Progenitor cell of endocrine pancreas (in vitro differentiated cells): ENCODE measurements at places on chromosomes 7 and 10.

DNA sequence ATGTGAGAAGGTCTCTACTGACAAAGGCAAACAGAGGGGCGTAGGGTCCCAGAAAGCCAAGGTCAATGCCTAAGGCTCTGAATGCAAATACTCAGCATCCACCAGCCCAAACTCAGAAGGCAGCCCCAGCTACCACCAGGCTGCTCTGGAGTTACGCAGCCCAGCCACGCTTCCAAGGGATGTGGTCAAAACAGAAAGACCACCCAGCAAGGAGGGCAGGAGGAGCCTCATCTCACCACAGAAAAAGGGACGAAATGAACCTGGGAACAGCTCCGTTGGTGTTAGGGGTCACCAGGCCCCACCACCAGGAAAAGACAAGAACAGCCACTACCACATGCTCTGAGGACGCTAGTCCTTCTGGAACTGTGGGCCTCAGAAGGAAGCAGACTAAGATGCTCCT, 65.1 kb downstream of the CTBP2 start:
- DNase-seq, result no peak

- DNase-seq, result no peak
These were observed 46.6 kb upstream of the PPIF start for GRCh38 chr10:79300711-79301110.

- DNase-seq, result no peak
These were observed 77.4 kb downstream of the FAM107B start for GRCh38 chr10:14697281-14697680.

DNA sequence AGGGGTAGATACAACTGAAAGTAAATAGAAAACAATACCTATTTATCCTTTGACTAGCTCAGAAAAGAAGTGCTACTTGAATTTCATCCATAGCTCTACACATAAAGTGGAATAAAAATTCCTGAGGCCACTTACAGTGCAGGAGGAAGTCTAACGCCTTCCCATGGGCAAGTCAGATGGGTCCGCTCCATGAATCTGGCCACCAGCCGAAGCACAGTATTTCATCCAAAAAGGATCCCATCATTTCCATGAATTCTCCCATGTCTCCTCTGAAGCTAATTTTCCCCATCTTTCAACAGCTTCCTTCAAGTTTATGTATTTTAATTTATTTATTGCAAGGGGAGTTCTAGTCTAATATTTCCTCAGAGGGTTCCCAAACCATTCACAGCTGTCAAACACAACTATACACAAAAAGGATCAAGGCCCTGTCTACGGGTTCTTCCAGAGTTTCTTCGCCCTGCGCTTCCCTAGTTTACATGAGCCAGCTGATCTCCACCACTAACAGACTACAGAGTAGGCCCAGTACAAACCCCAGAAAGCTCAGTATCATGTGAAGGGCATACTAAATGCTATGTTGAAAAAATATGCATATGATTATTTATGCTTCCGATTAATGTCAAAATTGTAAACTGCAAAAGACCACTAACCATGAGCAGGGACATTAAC, 184.7 kb downstream of the DOCK4 start:
- DNase-seq, result no peak

DNA sequence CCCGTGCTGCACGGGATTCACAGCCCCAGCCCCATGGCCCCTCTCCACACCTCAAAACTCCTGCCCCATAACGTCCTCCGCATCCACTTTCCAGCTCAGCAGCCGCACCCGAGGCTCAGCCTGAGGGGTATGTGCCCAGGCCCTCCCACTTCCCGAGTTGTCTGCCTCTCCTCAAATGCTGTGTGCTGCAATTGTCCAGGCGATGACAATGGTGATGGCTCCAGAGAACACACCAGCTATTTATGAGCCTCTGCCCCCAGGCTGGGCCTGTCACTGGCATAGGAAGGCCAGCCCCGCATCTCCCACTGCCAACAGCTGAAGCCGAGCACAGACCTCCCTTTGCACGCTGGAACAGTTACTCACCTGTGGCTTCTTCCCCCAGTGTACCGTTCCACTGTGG, 2.4 kb upstream of the LDB3 start:
- DNase-seq, result no peak

- DNase-seq, result no peak
These were observed 58.3 kb downstream of the SEMA3C start for GRCh38 chr7:80860554-80860953.

DNA sequence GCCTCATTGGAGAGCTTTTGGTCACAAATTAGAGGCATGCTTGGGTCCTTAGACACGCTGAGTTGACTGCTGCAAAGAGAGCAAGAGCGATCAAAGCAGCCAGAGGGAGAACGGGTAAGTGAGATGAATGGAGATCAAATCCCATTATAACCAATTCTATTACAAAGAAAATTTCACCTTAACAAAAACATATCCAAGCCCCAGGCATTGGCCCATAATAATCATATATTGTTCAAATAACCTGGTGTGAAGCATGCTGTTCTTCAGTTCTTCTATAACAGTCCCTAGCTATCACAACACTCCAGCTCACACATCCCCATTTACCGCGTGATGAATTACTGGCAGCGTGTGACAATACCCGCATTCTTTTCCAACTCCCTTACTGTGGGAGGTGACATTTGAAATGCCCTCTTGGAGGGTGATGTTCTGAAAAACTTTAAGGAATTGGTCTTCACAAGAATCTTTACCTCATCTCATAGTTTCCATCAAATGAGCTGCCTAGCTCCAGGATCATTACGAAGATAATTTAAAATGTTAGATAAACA, 156.1 kb upstream of the PLXNA4 start:
- DNase-seq, result no peak

DNA sequence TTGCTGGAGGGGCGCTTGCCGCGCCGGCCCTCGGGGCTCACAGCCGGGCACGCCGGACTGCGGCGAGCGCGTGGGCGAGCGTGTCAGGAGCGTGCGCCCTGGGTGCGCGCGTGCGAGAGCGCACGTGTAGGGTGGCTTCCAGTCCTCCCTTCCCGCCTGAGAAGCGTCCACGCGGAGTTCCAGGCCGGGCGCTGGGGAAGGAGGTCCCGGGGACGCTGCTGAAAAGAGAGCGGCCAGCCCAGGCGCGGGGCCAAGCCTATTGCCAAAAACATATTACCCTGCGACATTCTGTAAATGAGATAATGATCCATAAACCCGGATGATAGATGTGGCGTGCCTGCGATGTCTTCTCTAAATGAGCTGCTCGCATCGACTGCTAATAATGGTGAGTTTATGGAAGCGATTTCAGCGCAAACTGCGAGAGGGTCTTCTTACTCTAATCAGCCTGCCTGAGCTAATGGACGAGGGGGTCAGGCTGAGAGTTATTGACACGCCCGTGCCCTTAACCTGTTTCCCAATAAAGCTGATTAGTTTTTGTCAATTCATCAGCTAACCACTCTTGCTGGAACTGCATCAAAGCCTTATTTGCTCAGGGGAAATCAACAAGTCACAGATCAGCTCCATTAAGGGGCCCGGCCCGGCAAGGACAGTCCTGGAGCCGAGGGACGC, 8.0 kb upstream of the MNX1 start:
- no peak for DNase-seq

DNA sequence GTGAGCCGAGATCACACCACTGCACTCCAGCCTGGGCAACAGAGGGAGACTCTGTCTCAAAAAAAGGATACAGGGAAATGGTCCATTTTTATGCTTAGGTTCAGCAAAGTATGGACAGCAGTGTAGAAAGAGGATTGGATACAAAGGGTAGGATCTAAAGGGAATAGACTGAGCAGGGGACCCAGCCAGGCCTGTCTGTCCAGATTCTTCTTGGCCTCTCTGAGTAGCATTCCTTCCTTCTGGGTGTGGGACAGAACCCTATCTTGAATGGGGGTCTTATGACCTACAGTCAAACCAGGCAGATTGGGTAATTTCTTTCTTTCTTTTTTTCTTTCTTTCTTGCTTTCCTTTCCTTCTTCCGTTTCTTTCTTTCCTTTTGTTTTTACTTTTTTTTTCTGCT, 25.6 kb downstream of the SH2B2 start:
- DNase-seq, result no peak

DNA sequence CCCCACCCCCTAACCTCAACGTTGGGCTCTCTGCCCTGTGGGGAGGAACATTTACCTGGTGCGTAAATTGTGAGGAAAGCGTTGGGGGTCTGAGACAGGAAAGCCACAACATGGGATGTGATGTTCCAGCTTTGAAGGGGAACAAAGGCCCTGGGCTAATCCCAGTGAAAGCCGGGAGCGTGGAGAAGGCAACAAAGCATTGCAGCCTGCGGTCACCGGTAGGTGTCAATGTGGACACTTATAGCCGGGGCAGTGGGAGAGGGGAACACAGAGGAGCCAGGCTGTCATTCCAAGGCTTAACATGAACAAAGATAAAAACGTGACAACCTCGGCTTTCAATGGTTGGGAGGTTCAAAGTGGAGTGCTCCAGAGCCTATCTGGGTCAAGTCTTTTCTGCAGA, 12.7 kb downstream of the PTF1A start:
- DNase-seq, result no peak

- DNase-seq, result no peak
These were observed 8.6 kb upstream of the GRID1 start for GRCh38 chr10:86375204-86375603.

GRCh38 chr10:101672536-101672935, 22.4 kb downstream of the FBXW4 start:
- no peak for DNase-seq

GRCh38 chr7:157827045-157827862, 490.4 kb downstream of the DNAJB6 start:
- no peak for DNase-seq

DNA sequence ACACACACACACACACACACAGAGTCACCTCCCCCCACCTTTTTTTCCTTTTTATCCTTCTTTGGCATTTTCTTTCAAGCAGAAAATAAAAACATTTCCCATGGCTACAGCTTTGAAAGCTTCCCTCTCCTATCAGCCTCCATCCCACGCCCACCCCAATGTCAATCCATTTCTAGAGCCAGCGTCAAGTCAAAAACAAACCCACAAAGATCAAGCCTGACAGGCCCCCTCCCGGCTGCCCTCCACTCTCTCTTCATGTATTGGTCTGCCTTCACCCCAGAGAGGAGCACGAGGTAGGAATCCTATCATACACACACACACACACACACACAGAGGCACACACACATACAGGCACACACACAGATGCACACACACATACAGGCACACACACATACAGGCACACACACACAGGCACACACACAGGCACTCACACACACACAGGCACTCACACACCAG, 8.0 kb upstream of the TNRC18 start:
- no peak for DNase-seq

DNA sequence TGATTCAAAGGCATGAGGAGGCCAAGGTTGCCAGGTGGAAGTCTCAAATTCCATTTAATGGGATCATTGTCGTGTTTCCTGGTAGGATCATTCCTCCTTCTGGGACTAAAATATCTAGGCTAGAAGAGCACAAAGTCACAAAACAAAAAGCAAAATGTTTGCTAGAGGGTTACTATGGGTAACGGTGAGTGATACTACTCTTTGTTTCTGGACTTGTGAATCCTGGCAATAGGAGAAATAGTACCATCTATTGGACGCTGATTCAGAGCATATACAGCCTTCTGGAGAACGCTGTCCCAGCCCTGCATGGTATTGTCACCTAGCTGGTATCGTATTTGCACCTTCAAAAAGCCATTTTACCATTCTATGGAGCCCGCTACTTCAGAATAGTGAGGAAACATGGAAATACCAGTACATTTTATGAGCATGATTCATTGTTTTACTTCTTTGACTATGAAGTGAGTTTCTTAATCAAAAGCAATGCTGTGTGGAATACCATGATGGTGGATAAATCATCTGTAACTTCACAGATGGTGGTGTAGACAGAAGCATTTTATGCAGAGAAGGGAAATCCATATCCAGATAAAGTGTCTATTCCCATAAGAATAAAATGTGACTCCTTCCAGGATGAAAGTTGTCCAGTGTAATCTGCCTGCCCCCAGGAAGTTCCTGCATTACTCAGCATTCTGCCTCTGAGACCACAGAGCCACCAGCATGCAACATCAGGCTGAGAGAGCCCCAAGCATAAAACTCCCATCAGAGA, 361.0 kb downstream of the ETV1 start:
- no peak for DNase-seq

- DNase-seq, result no peak
These were observed 414.0 kb upstream of the MKI67 start for GRCh38 chr10:128540128-128540762.

DNA sequence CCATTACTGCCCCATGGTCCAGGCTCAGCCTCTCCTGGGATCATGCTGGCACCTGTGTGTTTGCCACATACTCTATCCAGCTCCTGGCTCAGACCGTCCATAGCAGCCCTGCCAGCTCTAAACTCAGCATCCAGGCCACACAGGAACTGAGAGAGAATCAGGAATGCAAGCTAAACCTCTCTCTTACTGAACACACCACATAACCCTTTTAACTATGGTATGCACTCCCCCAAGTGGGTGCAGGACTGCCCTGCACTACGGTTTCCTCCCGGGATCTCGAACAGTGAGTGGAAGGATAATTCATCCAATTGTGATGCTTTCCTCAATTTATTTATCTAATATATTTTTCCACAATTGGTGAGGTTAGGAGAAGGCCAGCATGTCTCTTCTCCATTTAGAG, 17.1 kb upstream of the ZNF800 start:
- no peak for DNase-seq

- DNase-seq, result no peak
These were observed 45.3 kb downstream of the TACC2 start for GRCh38 chr10:122034149-122034756.

DNA sequence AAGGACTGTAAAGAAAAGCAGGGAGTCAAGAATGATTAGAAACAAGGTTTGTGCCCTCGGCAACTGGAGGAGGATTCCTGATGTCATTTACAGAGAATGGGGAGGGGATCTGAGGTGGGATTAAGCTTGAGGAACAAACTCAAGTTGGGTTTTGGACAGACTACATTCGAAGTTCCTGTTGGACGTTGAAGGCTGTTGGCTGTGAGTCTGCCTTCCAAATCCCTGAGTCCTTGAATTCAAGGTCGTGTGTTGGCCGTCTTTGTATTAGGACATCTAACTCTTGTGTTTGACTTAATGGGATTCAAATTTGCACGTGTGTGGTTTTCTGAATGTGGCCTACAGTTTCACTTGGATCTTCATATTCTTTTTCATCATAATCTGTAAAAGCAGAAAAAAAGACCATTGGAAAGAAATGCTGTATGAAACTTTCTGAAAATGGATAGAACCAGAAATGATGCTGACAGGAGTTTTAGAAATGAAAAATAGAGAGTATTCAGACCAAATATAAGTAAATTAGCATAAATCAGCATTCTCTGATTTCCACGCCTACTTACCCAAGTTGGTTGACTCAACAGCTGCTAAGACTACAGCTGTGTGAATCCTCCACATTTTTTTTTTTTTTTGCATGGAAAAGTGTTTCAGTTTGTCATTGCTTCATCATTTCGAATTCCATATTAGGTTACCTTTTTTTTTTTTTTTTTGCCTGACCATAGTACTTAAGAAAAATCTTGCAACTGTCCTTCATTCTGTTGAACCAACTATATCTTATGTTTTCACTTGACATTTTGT, 94.8 kb downstream of the KIAA1217 start:
- no peak for DNase-seq

GRCh38 chr10:62614389-62615157, 189.9 kb upstream of the ADO start:
- DNase-seq, result no peak
